Tibial nerve (tissue), 4 donors: ENCODE measurements at places on chromosomes 2 and 18. TPM values are rescaled to one million over a fixed set of nuclear protein-coding genes. Genes with fewer than 3 reads are reported as not detected.

LPIN1 gene
- total RNA-seq, result 170 TPM

THAP4 gene
- total RNA-seq, result 61.2 TPM

MC2R gene
- total RNA-seq, result not detected

ARL4C gene
- 10.9 TPM for total RNA-seq

GREB1 gene
- 8.1 TPM for total RNA-seq

GAREM1 gene
- total RNA-seq, result 29.3 TPM

SULT1C3 gene
- total RNA-seq, result not detected

FZD7 gene
- 9.4 TPM for total RNA-seq

ZNF407 gene
- 22.8 TPM for total RNA-seq

GAD1 gene
- not detected for total RNA-seq

DNA sequence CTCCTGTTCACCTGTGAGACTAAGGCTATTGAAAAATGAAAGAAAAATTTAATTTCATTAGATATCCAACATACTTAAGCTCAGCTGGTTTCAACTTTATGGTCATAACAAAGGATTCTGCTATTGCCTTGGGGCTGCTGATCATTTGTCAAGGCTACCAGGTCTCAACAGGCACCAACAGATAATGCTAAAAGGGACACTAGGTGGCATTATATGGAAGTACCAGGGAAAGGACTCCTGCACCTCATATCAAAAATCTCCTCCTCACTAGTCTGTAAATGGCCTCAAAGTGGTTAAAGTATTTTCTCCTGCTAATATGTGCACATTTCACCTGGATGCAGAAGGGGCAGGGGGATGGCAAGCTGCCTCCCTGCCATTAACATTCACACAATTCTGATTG lies 167.9 kb upstream of the REG3A start:
- no peak for DNase-seq

DNA sequence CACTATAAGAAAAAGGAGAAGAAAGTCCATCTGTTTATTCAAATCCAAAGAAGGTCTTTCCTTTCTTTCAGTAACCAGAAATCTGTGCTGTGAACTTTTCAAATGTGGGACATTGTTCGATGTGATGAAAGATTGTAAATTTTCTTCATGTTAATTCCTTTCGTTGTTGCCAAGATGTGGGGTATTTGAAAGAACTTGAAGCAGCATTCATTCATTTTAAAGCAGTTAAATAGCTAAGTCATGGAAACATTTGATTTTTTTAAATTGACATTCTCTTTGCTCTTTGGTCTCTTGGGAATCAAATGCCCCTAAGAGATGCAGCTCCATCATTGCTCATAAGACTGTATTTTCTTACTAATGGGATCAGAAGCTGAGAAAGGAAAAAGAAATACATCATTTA lies 93.7 kb upstream of the EHBP1 start:
- no peak for DNase-seq

GRCh38 chr18:9215221-9215933 lies 78.8 kb downstream of the ANKRD12 start:
- DNase-seq, result no peak

- no peak for DNase-seq
Measured at GRCh38 chr18:37987901-37988300, 422.3 kb upstream of the CELF4 start.

- no peak for DNase-seq
Measured at GRCh38 chr2:88091943-88092342, 24.3 kb downstream of the SMYD1 start.

DNA sequence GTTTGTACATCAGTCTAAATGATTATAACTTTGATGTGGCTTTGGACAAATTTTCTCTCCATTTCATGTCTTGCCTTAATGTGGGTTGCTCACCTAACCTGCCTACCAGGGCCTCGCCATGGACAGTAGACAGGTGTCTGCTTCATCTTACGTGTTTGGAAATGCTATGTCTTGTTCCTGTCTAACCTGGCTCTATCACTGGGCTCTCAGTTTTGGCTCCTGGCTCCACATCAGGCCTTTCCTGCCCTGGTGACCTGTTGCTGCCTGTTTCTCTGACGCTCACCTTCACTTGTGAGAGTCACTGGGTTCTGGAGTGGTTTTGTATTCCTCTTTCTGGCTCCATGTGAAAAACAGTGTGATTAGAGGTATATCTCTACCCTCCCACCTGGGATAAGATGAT lies 65.9 kb downstream of the PHLPP1 start:
- DNase-seq, result no peak

- no peak for DNase-seq
Measured at GRCh38 chr2:134137182-134137611, 116.7 kb upstream of the MGAT5 start.

- no peak for DNase-seq
Measured at GRCh38 chr2:1418566-1418965, 5.3 kb downstream of the TPO start.

DNA sequence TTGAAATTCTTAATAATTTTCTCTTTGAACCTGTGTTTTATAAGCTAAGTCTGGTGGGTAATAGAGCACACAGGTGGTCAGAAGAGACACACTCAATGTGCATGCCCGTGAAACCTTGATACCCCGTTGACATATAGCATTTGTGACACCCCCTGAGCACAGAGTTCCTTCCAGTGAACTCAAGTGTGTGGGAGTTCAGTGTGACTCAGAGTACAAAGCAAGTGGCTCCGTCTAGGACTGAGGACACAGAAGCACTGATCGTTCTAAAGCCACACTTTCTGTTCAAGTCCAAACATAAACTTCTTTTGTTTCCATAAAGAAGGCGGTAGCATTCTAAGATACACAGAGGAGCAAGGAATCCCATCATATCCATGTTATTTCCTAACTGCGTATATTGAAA lies 523.6 kb downstream of the PID1 start:
- DNase-seq, result no peak

- DNase-seq, result no peak
Measured at GRCh38 chr2:120103723-120104467, 91.0 kb downstream of the EPB41L5 start.

DNA sequence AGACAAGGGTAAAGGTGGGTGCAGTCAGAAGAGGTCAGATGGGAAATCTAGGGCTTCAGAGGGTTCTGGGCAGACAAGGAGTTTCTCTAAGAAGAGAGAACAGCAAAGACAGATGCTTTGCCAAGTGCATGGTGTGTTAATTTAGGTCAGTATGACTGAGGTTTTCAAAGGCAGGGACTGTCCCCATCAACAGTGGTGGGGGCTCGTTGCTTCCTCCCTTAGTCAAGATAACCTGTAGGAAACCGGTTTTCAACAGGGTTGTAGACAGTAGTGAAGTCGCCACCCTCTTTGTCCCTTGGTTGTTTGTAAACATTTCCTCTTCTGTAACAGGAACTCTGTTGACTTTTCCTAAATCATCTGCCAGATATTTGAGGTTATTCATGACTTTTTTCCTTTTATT lies 11.6 kb downstream of the RAB12 start:
- no peak for DNase-seq

DNA sequence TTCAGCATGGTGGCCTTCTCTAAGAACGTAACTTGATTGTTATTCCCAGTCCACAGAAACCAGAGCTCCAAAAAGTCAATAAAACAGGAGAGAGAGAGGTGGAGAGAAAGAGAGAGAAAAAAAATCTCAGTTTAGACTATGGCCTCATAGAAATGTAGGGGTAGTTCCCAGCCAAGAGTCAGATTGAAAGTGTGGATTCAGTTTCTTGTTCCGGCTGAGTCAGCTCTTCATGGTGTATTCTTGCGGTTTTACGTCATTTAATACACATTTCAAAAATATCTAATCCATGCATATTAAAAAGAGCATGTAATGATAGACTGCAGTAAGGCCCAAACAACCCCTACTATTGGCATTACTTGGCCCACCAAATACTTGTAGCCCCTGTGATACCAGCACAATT lies 303.9 kb downstream of the ETAA1 start:
- DNase-seq, result no peak

DNA sequence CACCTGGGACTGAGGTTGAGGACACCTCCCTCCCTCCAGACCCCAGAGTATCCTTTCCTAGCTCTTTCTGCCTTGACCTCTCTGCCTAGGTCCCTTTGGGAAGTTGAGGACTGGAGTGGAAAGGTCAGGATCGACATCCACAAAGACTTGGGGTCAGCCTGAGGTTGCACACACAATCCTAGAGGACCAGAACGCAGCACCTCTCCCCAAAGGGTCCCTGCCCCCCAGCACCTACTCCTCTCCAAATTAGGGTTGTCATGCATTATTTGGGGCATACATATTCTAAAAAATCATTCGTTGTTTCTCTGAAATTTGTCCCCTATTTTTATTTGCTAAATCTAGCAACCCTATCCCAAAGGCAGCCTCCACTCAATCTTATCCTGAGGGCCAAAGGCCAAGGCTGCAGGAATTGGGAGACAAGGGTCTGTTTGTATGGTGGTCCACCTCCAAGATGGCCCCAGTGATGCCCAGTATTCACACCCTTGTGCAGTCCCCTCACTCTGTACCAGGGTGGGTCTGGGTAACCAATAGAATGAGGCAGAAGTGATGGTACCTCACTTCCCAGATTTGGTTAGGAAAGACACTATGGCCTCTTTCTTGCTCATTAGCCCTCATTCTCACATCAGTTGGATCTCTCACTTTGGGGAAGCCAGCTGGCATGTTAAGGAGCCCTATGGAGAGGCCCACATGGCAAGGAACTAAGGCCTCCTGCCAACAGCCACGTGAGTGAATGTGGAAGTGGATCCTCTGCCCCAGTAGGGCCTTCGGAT lies 3.5 kb upstream of the CHRNG start:
- DNase-seq, result no peak

DNA sequence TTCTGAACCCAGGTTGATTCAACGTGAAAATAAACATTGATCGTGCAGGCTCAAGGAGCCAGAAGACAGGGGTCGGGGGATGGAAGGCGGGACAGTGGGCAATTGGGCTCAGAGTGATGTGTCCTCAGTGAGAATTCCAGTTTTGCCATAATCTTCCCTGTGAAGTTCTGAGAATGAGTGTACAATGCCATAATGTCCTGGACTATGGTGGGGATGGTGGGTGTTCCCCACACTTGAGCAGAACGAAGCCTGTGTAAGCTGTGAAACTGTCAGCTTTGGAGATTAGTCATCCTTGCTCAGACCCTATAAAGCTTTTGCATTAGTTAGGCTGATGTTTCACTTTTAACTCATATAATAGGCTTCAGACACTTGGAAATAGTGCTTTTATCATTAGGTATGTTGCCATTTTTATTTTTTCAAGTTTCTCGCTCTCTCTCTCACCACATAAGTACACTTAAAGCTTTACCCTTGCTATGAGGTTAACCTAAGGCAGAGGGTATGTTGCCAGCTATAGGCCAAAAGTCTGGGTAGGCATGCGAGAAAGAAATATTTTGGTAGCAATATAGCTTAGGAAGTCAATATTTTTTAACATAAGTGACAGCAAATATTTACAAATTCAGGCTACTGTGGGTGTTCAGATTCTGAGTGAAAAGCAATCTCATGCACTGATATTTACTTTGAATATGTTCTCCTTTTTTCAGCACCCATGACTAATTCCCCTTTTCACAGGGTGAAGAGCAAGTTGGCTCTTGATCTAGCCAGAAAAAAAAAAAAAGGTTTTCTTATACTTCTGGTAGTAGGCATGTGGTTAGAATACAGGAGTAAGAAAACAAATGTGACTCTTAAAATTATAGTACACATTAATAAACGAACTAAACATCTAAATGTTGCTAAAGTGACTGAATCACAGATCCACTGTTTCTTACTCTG lies 47.2 kb downstream of the CDC42EP3 start:
- no peak for DNase-seq

- DNase-seq, result no peak
Measured at GRCh38 chr18:31677592-31677991, 6.8 kb downstream of the B4GALT6 start.

- no peak for DNase-seq
Measured at GRCh38 chr2:203811491-203812221, 55.9 kb upstream of the CTLA4 start.

- DNase-seq, result no peak
Measured at GRCh38 chr2:26473796-26474195, 4.1 kb downstream of the OTOF start.

- no peak for DNase-seq
Measured at GRCh38 chr2:3368261-3368722, 9.3 kb downstream of the EIPR1 start.

- peak; percentile 33 for DNase-seq
Measured at GRCh38 chr2:68908392-68908970, 37.3 kb upstream of the BMP10 start.

- no peak for DNase-seq
Measured at GRCh38 chr2:237020090-237020489, 65.6 kb upstream of the COPS8 start.

DNA sequence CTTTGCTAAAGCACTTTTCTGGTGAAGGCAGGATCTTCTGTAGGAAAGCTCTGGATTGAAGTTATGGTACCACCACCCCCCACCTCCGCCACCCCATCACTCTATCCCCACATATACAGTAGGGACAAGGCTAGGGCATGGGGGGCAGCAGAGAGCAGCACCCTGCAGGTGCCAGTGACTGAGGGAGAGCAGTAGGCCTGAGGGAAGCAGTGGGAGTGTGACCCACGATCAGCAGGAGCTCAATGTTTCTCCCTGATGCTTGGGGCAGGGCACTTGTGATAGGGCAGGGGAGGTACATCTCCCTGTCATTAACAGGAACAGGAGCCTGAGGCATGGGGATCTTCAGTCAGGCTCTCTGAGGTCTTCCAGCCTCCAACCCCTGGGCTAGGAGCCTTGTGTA lies 121.6 kb downstream of the ZFP36L2 start:
- DNase-seq, result no peak

DNA sequence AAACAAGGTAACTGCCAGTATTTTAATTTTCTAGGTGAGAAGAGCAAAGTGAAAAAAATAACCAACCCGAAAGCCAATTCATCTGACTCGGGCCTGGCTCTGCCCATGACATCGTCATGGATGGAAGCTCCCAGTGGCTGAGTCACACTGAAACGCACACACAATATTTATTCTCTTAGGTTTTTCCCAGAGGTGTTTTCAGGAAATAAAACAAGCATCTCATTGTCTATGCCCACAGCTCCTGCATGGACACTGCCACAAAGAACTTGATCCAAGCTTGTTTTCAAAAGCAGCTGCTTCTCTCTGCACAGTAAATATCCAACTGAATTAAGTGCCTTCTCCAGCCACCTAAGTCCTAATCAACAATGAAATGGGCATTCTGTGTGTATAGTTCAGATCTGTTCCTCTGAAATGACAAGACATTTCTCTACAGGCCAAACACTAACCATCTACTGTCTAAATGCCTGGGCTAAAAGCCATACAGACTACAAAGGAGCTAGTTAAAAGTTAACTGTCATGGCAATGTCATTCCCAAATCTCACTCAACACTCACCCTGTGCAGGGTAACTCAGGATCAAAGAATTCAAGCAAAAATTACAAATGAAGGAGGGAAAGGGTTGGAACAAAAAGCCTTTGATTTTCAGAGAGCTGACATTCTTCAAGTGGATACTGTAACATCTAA lies 62.9 kb downstream of the RPL31 start:
- DNase-seq, result no peak
